ENCODE measurements at places on chromosomes 5 and 9.

- no peak for DNase-seq
Measured at GRCh38 chr9:78691542-78691941, 394.6 kb downstream of the PSAT1 start.

GRCh38 chr9:134313470-134313869 lies 12.8 kb upstream of the RXRA start:
- DNase-seq: no peak

- no peak for DNase-seq
Measured at GRCh38 chr9:134247918-134248631, 78.2 kb upstream of the RXRA start.

DNA sequence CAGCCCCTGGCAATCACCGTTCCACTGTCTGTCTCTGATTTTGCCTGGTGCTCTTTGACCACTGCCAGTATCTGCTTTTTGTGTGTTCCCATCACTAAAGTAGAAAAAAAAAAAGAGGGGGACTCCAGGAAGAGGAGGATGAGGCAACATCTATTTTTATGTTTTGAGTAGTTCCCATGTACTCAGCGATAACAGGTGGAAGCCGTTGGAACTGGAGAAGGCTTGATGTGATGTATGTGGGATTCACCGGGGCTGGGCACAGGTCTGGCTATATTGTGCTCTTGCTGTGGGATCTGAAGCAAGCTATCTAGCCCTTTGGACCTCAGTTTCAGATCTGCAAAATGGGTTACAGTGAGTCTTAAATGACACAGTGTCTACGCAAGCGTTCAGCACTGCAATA lies 104.9 kb downstream of the SLIT3 start:
- DNase-seq: no peak

DNA sequence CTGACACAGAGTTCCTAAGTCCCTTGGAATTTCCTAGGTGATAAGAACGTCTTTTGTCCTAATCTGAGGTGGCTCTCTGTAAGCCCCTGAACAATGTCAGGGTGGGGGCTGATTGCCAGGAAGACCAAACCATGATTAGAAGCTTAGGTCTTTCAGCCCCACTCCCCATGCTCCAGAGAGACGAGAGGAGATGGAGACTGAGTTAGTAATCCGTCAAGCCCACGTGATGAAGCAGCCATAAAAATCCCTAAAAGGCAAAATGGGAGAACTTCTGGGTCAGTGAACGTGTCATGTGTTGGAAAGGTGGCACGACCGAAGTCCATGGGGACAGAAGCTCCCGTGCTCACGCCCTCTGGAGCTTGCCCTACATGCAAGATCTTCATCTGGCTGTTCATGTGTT lies 85.6 kb downstream of the RAD23B start:
- no peak for DNase-seq

GRCh38 chr5:174723315-174723978 lies 935 bp upstream of the MSX2 start:
- no peak for DNase-seq

DNA sequence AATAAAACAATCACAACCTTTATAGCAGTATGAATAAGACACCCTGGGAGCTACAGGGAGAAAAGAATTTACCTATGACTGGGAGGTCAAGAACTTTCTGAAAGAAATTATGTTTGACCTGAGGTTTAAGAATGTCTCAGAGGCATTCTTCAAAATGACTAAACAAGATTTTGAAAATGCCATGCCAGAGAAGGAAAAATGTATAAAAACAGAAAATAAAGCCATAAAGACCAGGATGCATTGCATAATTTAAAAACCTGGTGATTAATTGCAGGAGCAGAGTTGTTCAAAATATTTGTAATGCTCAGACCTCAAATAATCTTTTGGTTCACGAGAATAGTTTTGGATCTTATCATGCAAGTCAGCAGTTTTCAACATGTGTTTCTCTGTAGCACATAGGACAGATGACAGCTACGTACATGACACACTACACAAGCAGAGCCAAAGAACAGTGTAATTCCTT lies 954.7 kb upstream of the ARRDC3 start:
- no peak for DNase-seq

DNA sequence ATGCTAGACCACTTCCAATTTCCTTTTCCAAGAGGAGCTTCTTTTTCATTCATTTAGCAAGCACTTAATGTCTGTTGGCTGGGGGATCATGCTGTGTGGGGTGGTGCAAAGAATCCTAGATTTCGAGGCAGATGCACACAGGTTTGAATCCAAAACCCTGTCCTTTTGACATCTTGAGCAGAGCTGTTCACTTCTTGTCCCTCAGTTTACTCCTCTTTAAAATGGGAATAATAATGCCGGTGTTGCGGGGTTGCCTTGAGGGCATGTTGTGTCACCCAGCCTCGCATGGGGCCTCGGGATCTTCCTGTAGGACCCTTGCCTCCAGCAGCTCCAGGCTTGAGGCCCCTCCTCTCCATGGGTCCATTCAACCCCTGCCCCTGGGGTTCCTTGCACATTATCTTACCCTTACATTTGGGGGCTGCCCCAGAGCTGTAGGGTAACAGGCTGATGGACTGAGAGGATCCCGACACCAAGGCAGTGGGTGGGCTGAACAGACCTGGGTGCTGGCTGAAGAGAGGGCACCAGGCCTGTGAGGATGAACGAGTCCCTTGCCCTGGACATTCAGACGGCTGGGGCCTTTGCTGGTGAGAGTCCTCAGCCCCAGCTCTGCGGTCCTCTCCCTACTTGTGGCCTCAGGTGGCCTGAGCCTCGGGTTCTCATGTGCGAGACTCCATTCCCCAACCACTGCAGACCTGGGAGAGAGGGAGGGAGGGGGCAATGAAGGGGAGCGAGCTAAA lies 145.8 kb downstream of the BARX1 start:
- DNase-seq: no peak

- no peak for DNase-seq
Measured at GRCh38 chr5:96714450-96714849, 52.3 kb downstream of the CAST start.

DNA sequence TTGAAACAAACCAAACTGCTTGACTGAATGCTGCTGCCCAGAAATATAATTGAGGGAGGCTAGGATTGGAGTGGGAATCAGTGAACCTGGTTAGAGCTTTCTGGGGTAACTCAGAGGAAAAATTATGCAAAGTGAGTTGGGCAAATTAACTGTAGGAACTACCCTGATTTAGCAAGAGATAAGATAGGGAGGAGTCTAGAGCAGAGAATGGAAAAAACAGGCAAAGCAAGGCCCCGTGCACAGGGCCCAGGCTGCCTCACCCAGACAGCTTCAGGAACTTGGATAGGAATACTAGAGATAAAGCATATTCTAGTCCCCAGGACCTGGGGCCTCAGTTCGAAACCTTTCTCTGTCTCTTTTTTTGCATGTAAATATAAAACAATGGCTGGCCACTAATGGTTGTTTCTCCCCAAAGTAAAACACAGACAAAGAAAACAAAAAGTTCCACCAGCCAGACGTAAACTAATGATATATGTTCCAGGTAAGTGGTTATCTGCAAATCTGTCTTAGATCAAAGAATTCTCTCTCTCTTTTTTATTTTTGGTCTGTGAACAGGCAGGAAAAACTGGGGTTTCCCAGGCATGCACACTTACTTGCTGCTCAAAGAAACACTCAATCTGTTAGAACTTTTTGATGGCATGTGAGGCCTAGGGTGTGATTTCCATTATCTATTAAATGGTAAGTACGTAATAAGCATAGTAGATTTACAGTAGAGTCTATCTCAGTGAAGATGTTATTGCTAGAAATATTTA lies 168.1 kb upstream of the MAP3K1 start:
- DNase-seq: no peak

- DNase-seq: no peak
Measured at GRCh38 chr5:143987751-143988560, 176.0 kb downstream of the HMHB1 start.

Measured in OCI-LY7 (cell line).